Osteoblast (primary cell): ENCODE measurements at places on chromosomes 1 and 21. TPM values are rescaled to one million over a fixed set of nuclear protein-coding genes. Genes with fewer than 3 reads are reported as not detected.
A peak's percentile ranks its signal among the peaks of the same experiment; 100 is the strongest.

DNA sequence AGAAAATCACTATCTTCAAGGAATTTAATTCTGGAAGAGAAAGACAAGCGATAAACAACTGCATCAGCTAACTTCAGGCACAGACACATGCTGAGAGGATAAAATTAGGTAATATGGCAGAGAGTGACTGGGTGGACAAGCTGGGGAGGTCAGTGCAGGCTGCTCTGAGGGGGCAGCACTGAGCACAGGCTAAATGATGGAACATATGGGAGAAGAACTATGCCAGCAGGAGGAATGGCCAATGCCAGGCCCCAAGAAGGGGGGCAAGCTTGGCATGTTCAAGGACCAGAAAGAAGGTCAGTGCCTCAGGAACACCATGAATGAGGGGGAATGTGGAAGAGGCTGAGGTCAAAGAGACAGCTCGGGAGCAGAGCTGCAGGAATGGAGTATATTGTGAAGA lies 190.7 kb upstream of the MAP1LC3C start:
- no peak for DNase-seq

The KRTAP21-2 gene
- total RNA-seq = not detected in 2 replicates

The PDXK gene
- total RNA-seq = 88.4 and 89.4 TPM in 2 replicates

The C1orf210 gene
- total RNA-seq = not detected in 2 replicates

The CFAP107 gene
- not detected in 2 replicates for total RNA-seq

The SELENOF gene
- 171 and 182 TPM in 2 replicates for total RNA-seq

The TNNT2 gene
- total RNA-seq = not detected in 2 replicates

GRCh38 chr1:244139655-244140054 lies 88.6 kb downstream of the ZBTB18 start:
- DNase-seq = no peak

The KDM5B gene
- 113 and 124 TPM in 2 replicates for total RNA-seq

DNA sequence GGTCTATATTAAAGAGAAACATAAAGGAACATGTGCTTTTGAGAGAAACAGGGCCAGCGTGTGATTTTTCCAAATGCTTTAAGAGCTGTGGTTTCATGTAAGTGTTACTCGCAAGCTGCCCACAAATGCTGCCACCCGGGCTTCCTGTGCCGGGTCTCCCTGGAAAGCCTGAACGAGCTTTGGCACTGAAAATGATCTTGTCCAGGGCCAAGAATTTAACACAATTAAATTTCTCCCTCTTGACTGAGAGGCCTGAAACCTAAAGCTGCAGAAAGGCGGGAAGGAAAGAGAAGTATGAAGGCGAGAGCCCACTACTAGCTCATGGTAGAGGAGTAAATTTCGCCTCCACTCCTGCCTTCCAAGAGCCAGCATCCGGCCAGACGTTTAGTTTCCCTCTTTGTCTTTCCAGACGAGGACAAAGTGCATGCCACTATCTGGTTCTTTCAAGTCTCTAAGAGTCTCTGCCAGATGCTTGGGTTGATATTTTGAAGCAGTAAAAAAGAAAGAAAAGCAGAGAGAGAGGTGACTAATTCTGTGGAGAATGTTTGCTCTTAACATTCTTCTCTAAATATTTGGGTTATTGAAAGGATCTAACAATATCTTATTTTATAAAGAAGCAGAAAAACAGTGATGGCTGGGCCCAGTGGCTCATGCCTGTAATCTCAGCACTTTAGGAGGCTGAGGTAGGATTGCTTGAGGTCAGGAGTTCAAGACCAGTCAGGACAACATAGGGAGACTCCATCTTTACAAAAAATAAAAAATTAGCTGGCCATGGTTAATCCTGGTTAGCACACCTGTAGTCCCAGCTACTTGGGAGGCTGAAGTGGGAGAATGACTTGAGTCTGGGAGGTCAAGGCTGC lies 100.0 kb upstream of the HNRNPU start:
- peak; percentile 79 for DNase-seq

GRCh38 chr1:94070865-94071264 lies 50.1 kb downstream of the ABCA4 start:
- no peak for DNase-seq

The BRDT gene
- not detected in 2 replicates for total RNA-seq

DNA sequence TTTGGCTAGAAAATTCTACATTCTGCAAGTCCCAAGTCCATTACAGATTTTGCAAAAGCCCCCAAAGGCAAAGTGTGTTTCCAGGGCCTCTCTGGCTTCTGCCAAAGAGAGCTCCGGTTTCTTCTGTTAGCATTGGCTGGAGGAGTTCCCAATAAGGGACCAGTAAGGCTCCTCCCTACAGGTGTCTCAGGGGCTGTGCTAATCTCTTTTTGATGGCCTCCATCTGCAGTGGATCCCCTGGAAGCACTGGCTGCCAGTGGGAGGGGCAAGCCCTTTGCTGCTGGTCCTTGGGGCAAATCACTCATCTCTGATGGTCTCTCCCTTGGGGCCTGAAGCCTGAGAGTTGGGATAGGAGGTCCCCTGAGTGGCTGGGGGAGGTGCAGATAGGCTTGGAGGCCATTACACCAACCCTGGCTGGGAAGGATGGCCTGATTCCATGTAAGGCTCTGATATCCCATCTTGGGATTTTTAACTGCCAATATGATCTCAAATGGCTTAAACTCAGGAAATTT lies 89.1 kb upstream of the USP24 start:
- no peak for DNase-seq

- no peak for DNase-seq
Observed at GRCh38 chr21:39616211-39616772, 3.6 kb downstream of the B3GALT5 start.

- DNase-seq = no peak
Observed at GRCh38 chr1:4101459-4102161, 201.5 kb upstream of the C1orf174 start.

DNA sequence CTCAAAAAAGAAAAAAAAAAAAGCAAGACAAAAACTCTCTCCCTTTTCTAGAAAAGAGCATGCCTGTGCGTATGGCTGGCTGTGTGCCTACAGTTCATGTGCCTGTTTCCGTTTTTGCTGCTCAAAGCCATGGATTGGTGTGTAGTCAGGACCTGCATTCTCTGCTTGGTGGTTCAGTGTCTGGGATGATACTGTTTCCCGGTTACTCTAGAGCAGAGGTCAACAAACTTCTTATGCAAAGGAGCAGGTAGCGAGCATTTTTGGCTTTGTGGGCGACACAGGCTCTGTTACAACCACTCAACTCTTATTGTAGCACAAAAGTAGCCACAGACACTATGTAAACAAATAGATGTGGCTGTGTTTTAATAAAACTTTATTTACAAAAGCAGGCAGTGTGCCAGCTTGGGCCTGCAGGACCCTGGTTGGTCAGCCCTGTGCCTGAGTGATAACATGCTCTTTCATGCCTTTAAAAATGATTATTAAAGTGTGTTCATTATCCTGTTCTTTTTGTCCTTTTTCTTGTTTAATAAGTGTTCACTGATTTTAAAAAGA lies 524.2 kb downstream of the KIF26B start:
- DNase-seq = no peak

The HAO2 gene
- total RNA-seq = not detected in 2 replicates

- no peak for DNase-seq
Observed at GRCh38 chr1:4467241-4467640, 187.2 kb upstream of the AJAP1 start.

- DNase-seq = no peak
Observed at GRCh38 chr1:110585481-110585880, 20.7 kb downstream of the KCNA2 start.

DNA sequence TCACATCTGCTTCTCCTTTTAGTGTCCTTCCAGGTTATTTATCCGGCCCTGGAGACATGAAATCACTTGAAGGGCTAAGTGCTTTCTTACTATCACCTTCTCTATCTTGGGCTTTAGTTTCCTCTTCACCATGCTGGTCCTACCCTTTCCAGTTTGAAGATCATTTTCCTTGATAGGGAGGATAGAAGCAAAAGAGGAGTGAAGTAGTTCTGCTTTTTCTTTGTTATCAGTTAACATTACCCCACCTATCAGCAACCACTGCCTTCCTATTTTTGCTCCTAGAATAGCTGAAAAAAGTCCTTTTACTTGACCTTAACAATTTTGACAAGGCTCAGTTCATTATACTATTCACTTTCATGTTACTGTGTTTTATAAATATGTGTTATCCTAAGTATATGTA lies 19.4 kb downstream of the RGL1 start:
- no peak for DNase-seq

- DNase-seq = no peak
Observed at GRCh38 chr1:214282630-214283242, 1.8 kb downstream of the SMYD2 start.
